ENCODE measurements at places on chromosomes 4 and X.
A peak's percentile ranks its signal among the peaks of the same experiment; 100 is the strongest.

GRCh38 chrX:21798677-21799219 lies 40.7 kb upstream of the MBTPS2 start:
- DNase-seq: peak; percentile 90

GRCh38 chr4:181476508-181476890 lies 766.7 kb upstream of the TENM3 start:
- no peak for DNase-seq

DNA sequence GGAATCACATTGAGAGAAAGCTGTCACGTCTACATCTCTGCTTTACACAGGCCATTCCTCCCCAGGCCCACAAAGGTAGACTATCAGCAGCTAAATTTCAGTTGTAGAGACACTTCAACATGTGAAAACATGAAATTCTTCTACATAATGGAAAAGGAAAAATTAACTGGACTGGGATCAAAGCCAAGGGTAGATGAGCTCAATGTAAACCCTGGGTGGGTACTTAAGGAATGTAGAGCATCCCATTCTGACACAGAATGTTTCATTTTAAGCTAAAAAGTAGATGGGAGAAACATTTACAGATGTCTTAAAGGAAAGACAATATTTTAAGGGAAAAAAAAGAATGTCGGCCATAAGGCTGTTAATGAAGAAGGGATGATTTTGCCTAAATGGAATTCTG lies 51.3 kb upstream of the NPNT start:
- no peak for DNase-seq

DNA sequence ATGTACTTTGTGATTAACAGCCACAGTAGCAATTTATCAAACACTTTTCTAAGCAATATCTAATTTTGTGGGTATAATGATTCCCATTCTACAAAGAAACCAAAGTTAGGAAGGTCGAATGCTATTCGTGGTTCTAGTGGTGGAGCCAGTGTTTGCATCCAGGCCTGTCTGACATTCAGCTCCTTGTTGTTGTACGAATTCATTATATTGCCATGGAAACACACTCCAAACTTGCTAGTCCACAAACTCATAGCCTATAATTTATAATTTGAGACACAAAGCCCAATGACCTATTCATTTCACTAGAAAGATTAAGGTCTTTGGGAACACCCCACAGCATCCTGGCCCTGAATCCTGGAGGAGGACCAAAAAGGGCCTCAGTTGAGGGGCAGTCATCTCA lies 52.0 kb upstream of the FRAS1 start:
- DNase-seq: no peak

DNA sequence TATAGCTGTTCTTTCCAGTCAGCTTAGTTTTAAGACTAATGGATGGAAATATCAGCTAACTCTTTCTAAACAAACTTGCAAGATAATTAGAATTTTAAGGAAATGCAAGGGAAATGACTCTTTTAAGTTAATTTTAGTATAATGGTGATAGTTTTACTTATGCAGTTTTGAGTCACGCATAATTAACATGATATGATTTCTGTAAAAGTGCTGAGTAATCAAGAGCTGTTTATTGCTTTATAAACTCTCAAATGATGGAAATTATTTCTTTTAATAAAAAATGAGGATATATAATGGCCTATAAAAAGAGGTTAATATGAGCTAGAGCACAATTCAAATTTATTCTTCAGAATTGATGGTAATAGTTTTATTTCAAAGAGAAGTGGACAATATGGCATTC lies 385.9 kb downstream of the GLUD2 start:
- no peak for DNase-seq

- DNase-seq: no peak
Observed at GRCh38 chrX:123742440-123742839, 9.6 kb upstream of the THOC2 start.

Measured in NCI-H226 (cell line).